ENCODE measurements at places on chromosomes 3 and 15.

DNA sequence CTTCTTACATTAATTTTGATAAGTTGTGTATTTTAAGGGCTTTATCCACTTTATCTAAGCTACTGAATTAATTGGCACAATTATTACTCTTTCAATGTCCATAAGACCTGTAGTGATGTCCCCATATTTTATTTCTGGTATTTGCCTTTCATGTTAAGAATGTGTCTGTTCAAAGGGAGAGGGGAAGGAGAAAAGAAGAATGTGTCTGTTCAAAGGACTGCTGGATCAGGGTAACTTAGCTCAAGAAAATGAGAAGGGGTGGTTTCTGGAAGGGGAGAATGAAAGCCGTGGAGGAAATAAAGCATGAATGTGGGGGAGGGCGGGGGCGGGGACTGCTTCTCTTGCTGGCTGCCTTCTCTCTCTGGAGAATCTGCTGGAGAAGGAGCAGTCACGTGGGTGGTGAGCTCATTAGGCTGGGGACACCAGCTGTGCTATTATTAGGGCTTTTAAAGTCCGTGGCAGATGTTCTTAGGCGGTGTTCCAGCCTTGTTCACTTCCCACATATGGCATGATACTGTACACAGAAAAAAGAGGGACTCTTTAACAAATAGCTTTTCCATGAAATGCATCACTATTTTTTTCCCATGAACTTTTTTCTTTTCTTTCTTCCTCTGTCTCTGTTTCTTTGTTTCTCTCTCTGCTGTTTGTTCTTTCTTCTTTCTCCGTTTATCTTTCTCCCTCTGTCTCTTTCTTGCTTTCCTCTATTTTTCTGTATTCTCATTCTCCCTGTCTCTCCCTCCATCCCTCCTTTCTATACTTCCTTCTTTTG lies 63.7 kb upstream of the ULK4 start:
- no peak for DNase-seq

- DNase-seq, result no peak
Measured at GRCh38 chr15:85423256-85423655, 42.9 kb downstream of the AKAP13 start.

- DNase-seq, result no peak
Measured at GRCh38 chr3:106552351-106553043, 683.7 kb upstream of the CBLB start.

- no peak for DNase-seq
Measured at GRCh38 chr3:67804578-67804977, 150.2 kb upstream of the SUCLG2 start.

GRCh38 chr15:93223803-93224202 lies 134.8 kb upstream of the RGMA start:
- no peak for DNase-seq

All from stimulated activated CD8-positive, alpha-beta memory T cell treated with anti-CD3 and anti-CD28 coated beads, Interleukin-4, amount 100 ng/mL, for 4 hours (primary cell).